ENCODE measurements at places on chromosomes 4 and X. TPM values are rescaled to one million over a fixed set of nuclear protein-coding genes. Genes with fewer than 3 reads are reported as not detected.

CT45A3 gene
- not detected for total RNA-seq

MID1 gene
- total RNA-seq = 1.1 TPM

FHIP1A gene
- total RNA-seq = 0.76 TPM

COL4A5 gene
- total RNA-seq = not detected

XAGE2 gene
- total RNA-seq = not detected

CAPN6 gene
- total RNA-seq = not detected

PPARGC1A gene
- not detected for total RNA-seq

FAM53A gene
- 1.2 TPM for total RNA-seq

WDR1 gene
- 393 TPM for total RNA-seq

SORBS2 gene
- not detected for total RNA-seq

ATP2B3 gene
- not detected for total RNA-seq

ARHGAP24 gene
- total RNA-seq = 0.22 TPM

SHROOM2 gene
- not detected for total RNA-seq

ARHGAP36 gene
- total RNA-seq = not detected

FHDC1 gene
- total RNA-seq = 0.05 TPM

WDR17 gene
- total RNA-seq = 1.5 TPM

DGKK gene
- not detected for total RNA-seq

USP26 gene
- total RNA-seq = not detected

PHKA1 gene
- total RNA-seq = 6.9 TPM

SPANXB1 gene
- total RNA-seq = not detected

ARHGAP4 gene
- 128 TPM for total RNA-seq

MAGEA9B gene
- not detected for total RNA-seq

OTUD6A gene
- total RNA-seq = not detected

DHRSX gene
- total RNA-seq = 22.0 TPM

DRD5 gene
- total RNA-seq = not detected

UPF3B gene
- total RNA-seq = 16.6 TPM

USP17L11 gene
- not detected for total RNA-seq

SORCS2 gene
- 0.05 TPM for total RNA-seq

RHOXF2B gene
- total RNA-seq = not detected

LRP2BP gene
- total RNA-seq = 1.2 TPM

PABPC1L2A gene
- not detected for total RNA-seq

SATL1 gene
- not detected for total RNA-seq

HPGD gene
- total RNA-seq = 5.5 TPM

GIMD1 gene
- not detected for total RNA-seq

CTAG1B gene
- total RNA-seq = not detected

ADH1B gene
- total RNA-seq = not detected

All from activated CD8-positive, alpha-beta T cell treated with anti-CD3 and anti-CD28 coated beads for 36 hours (primary cell).